ENCODE measurements at places on chromosomes 7 and 10.
A peak's percentile ranks its signal among the peaks of the same experiment; 100 is the strongest.

GRCh38 chr7:44309271-44310091 is 15.9 kb downstream of the CAMK2B start:
- DNase-seq, result peak; percentile 75

- no peak for DNase-seq
Observed at GRCh38 chr7:132152131-132152889, 424.0 kb downstream of the PLXNA4 start.

DNA sequence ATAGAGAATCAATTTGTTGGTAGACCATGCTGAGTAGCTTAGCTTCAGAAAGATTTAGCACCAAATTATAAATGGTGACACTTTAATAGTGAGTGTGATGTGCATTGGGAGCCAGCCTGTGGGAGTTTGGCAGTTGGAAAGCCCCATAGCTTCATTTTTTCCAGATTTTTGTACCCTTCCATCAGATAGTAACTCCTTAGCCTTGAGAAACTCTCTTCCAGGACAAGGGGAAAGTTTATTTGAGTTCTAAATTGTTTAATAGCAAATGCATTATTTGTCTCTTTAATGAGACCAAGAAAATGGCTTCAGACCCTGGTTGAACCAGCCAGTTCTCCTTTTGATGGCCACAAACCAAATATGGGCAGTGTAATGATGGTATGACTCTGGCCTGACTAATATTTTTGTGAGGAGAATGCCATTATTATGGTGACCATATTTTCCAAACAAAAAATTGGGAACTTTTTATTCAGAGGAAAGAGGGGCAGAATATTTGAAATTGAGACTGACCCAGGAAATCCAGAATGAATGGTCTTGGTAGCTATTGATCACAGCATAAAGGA is 49.8 kb downstream of the PLCE1 start:
- DNase-seq, result no peak

GRCh38 chr10:44006771-44007170 is 358.1 kb upstream of the ZNF32 start:
- DNase-seq, result no peak

DNA sequence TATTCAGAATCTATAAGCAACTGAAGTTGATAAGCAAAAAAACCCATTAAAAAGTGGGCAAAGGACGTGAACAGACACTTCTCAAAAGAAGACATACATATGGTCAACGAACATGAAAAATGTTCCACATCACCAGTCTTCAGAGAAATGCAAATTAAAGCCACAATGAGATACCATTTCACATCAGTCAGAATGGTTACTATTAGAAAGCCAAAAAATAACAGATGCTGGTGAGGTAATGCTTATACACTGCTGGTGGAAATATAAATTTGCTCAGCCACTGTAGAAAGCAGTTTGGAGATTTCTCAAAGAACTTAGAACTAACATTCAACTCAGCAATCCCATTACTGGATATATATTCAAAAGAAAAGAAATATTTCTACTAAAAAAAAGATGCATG is 332.8 kb upstream of the PLXDC2 start:
- DNase-seq, result no peak

- DNase-seq, result no peak
Observed at GRCh38 chr7:42468471-42468870, 231.5 kb upstream of the GLI3 start.

DNA sequence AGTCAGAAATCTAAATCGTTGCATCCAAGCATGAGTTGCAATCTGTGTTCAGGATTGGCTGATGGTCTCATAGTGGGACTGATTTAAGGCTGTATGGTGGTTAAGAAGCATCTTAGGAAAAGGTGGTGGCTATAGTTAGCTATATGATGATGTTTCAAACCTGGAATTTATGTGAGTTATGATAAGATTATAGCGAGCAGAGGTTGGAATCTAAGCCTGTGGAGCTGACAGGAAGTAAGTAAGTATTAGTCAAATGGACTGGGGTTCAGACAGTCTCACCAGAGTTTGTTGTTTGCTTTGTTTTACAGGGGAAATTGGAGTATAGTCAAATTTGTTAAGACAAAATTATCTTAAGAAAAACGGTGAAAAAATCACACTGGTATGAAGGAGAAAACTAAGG is 56.7 kb downstream of the ANKRD7 start:
- DNase-seq, result no peak

DNA sequence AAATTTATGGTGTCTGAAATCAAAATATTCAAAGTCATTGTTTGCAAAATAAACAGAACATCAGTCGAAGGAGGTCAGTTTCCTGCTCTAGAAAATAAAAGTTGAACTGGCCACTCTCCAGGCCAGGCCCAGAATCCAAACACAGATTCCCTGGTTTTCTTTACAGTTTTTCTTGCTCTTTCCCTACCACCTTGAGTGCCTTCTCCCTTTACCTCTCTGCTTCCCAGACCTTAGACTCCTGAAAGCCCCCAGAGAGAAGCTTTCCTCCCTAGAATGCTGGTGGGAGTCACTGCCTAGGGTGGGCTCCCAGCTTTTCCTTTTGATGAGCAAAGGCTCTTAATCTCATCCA is 6.1 kb downstream of the DNTT start:
- no peak for DNase-seq

DNA sequence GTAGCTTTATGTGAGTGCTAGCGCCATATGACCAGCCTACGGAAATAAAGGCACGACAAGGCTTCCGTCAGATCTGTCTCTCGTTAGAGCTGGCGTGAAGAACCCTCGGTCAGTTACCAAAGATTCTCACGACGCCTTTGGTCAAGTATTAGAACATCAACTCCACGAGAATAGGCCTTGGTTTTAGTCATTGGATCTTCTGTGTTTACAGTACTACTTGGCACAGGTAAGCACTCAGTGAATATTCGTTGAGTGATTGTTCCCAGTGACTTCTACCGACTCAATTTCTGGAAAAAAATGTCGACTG is 316 bp downstream of the RBM48 start:
- DNase-seq, result no peak

DNA sequence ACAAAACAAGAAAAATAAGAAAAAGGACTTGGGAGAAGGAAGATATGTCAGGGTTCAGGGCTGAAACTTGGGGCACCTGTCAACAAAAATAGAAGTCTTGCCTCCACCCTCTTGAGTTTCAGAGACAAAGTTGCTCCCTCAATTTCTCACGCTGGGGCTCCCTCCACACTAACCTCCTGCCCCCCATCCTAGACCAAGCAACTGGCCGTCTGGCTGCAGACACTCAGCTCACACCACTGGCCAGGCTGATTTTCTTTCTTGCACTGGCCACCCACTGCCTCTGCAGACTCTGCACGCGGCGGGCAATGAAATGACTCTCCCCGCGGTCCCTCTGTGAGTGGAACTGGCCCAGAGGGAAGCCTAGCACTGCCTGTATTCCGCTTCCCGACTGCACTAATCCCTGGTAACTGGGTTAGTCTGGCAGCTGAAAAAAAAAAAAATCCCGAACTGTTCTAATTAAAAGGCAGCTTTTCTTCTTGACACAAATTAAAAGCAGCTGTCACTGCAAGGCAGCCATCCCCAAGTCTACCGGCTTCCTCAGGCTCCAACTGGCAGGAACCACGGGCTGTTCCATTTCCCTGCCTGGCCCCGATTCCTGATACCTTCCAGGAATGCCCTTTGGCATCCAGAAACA is 83.5 kb downstream of the SPDYE5 start:
- no peak for DNase-seq

DNA sequence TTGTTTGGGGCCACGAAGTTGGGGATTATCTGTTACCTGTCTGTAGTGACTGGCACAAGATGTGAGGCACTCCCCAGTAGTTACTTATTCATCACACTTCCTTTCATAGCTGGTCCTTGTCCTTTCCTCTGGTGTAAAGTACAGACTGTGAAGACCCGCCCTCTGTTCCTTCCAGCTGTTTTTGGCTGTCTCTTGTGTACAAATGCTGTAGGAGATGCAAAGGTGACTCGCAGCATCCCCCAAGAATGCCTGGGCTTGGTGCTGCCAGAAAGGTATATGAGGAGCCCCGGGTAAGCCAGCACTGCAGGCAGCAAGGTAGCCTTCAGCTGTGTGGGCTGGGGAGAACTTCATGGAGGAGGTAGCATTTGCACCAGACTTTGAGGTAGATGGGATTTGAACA is 236.6 kb downstream of the EBF3 start:
- DNase-seq, result no peak

DNA sequence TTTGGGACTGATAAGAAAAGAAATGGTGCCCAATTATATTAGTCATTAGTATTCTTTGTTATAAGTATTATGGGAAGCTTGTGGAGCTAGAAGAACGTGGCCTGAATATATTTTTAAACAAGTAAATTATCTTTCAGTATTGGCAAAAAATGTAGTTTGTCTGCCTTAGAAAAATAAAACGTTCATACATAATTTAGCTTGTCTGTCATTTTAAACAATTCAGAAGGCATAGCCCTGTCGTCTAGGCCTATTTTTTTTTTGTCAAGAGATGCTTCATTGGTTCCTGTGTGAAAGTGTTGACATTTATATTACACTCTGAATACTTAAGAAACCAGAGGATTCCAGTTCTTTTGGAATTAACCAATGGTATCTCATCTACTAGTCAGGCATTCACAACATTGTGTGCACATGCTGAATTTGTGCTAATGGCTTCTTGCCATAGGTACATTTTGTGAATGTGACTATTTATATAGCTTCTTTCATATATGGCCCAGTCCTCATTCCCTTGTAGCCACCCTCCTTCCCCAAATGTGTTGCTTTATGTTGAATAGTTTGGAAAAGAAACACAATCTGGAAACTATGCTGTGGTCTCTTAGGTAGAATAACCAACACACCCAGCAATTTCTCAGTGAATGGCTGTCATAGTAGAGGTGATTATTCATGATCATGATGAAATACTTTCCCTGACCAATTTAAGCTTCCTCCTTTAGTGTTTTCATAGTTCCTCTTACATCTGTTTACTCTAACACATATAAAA is 435.8 kb downstream of the EXOC4 start:
- peak; percentile 61 for DNase-seq

DNA sequence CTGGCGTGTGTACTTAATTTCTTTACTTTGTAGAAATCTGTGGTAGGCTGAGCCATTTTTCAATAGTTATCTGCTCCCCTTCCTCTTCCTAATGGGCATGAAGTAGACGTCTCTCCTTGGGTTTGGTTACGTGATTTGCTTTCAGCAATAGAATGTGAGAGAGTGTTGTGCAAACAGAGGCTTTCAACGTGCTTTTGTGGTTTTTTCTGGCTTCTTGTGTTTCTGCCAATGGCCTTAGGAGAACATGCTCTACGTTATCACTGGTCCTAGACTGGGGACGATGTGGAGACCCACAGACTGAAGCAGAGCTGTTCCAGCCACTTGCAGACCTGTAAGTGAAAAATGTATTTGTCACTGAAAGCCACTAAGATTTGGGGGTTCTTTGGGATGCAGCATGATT is 107.2 kb upstream of the NPTX2 start:
- DNase-seq, result peak; percentile 27

DNA sequence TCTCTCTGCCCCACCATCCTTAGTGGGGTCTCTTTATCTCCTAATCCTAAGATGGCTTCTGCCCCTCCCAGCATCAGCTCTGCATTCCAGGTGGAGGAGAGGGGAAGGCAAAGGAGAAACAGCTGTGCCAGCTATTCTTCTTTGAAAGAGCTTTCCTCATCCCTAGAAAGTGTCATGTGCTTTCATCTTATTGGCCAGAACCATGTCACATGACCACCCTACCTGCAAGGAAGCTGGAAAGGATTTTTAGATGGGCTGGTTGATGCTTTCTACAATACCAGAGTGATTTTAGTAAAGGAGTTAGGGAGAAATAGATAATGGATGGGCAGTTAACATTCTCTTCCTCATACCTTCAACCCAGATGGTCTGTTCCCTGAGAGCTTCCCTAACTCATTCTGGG is 141.1 kb downstream of the INSYN2A start:
- no peak for DNase-seq

DNA sequence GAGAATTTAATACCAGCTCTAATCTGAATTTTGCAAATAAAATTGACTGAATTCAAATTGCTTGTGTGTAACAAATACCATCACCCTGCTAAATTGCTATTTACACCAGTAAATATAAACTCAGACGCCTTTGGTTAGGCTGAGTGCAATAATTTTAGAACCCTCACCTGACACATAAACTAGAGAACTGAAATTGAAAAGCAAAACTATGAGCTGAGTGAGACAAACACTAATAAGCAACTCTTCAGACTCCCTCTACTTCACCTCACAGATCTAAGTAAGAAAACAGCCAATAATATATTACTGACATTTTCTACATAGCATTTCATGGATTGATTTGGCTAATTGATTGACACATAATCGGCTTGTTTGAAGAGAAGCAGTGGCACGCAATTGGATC is 621.2 kb downstream of the REEP3 start:
- DNase-seq, result no peak

DNA sequence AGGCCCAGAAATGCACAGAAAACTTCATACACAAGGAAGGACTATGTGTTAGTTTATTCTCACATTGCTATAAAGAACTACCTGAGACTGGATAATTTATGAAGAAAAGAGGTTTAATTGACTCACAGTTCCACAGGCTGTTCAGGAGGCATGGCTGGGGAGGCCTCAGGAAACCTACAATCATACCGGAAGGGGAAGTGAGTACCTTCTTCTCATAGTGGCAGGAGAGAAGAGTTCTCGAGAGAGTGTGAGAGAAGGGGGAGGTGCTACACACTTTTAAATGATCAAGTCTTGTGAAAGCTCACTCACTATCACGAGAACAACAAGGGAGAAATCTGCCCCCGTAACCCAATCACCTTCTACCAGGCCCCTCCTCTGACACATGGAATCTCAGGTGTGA is 16.8 kb upstream of the RAMP3 start:
- peak; percentile 54 for DNase-seq

DNA sequence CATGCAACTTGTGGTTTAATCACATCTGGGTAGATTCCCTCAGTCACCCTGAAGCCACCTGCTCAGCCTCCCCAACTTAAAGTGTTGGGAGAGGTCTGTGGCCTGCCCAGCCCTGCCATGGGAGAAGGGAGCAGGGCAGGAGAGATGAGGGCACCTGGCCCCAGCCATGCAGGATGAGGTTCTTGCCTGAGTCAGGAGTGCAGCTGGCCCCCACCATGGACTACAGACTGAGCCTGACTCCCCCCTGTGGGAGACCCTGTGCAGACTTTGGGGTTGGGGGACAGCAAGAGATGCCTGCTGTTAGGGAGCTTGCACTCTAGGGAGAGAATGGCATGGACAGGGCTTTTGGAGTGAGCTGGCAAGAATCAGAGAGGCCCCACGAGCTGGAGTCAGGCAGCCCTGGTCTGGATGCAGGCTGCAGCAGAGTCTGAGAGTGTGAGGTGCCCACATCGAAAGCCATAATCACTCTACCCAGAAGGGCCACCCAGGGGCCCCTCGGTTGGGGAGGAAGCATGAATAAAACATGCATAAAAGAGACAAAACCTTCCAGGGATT is 34.7 kb upstream of the DPYSL4 start:
- no peak for DNase-seq
